ENCODE measurements at places on chromosomes 6 and 20.

DNA sequence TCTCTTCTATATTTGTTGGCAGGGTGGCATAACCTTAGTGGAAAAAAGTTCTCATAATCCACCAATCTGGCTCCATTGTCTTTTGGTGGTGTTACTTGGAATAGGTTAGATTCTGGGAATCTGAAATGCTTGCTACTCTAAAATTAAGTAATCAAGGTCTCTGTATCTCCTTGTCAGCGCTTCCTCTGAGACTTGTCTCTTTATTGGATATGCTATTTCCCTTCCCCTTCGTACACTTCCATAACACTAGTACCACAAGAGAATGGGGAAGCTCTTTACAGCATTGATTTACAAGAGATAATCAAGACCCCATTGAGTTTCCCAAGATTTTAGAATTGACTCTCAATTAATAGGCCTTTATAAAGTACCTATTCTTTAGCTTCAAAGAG is 280.2 kb downstream of the ADGB start:
- no peak for DNase-seq

- no peak for DNase-seq
Observed at GRCh38 chr6:78781001-78781400, 86.3 kb upstream of the IRAK1BP1 start.

- DNase-seq = no peak
Observed at GRCh38 chr6:1850121-1850839, 240.6 kb downstream of the FOXC1 start.

GRCh38 chr20:8036771-8037170 is 17.2 kb upstream of the TMX4 start:
- DNase-seq = no peak

DNA sequence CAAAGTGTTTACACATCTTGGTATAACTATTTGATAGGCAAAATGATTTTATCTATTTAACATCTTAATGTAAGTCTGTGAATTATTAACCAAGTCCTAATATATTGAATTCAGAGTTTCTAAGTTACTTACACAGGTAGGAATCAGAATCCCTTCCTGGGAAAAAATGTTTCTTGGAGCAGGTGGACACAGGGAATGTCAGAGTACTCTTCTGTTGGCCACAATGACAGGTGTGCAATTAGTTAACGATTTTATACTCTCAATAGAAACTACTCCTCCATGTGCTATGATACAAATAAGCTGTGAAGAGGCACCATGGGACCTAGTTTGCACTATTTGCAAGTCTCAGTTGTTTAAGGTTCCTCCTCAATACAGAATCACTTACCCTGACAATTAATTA is 821 bp upstream of the TAAR5 start:
- no peak for DNase-seq

DNA sequence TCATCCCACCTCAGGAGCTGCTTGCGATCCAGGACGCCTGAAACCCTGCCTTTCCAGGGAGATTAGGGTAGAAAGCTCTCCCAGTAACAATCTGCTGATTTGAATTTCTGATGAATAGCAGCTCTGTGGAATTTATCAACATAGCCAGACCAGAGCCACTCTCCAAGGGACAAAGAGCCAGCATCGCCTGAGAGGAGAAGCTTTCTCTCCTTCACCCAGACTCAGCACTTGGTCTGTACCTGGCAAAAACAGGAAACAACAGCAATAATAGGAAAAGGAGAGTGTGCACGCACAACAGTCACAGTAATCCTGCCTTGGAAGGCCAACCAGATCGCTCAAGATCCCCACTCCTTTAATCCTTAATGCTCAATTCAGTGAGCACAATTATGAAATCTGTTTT is 22.3 kb upstream of the ROS1 start:
- DNase-seq = no peak

GRCh38 chr20:10519361-10520046 is 84.4 kb downstream of the SLX4IP start:
- no peak for DNase-seq

DNA sequence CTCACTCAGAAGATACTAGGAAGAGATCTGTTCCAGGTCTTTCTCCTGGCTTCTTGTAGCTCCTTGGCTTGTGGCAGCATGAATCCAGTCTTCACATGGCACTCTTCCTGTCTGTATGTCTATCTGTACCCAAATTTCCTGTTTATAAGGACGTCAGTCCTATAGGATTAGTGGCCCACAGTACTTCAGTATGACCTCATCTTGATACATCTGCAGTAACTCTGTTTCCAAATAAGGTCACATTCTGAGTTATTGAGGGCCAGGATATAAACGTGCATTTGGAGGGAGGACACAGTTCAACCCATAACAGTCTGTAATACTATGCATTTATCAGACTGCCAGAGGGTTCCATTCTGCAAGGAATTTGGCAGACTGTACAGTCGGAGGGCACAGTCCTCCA is 57.6 kb upstream of the DYNLRB1 start:
- DNase-seq = no peak

- DNase-seq = no peak
Observed at GRCh38 chr6:109486068-109486467, 3.0 kb upstream of the ZBTB24 start.

- DNase-seq = no peak
Observed at GRCh38 chr6:100449239-100449691, 15.5 kb downstream of the SIM1 start.

DNA sequence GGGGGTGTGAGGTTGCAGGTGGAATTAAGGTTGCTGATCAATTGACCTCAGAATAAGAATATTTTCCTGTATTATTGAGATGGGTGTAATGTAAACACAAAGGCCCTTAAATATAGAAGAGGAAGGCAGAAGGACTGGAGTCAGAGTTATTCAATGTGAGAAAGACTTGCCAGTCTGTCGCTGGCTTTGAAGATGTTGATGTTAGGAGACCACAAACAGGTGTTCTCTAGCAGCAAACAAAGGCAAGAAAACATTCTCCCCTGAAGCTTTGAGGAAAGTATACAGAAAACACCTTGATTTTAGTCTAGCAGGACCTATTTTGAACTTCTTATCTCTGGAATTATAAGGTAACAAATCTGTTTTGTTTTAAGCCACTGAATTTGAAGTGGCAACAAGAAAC is 138.9 kb upstream of the PTPRK start:
- DNase-seq = peak; percentile 67

GRCh38 chr6:14802514-14803160 is 443.2 kb upstream of the JARID2 start:
- no peak for DNase-seq

- no peak for DNase-seq
Observed at GRCh38 chr20:21503345-21503744, 10.5 kb downstream of the NKX2-2 start.
